Activated CD8-positive, alpha-beta T cell treated with anti-CD3 and anti-CD28 coated beads, Interleukin-2, amount 10 ng/mL, durations not matched to agents 7 days and 5 days (primary cell): ENCODE measurements at places on chromosomes 13 and 19.

GRCh38 chr13:105990256-105990958, 545.1 kb downstream of the EFNB2 start:
- no peaks in the 10 kb centered on the region for H3K27me3 ChIP-seq
- H3K27ac ChIP-seq: no peak overlapping the region
- DNase-seq: no peak
- no peaks in the 10 kb centered on the region for H3K4me1 ChIP-seq

DNA sequence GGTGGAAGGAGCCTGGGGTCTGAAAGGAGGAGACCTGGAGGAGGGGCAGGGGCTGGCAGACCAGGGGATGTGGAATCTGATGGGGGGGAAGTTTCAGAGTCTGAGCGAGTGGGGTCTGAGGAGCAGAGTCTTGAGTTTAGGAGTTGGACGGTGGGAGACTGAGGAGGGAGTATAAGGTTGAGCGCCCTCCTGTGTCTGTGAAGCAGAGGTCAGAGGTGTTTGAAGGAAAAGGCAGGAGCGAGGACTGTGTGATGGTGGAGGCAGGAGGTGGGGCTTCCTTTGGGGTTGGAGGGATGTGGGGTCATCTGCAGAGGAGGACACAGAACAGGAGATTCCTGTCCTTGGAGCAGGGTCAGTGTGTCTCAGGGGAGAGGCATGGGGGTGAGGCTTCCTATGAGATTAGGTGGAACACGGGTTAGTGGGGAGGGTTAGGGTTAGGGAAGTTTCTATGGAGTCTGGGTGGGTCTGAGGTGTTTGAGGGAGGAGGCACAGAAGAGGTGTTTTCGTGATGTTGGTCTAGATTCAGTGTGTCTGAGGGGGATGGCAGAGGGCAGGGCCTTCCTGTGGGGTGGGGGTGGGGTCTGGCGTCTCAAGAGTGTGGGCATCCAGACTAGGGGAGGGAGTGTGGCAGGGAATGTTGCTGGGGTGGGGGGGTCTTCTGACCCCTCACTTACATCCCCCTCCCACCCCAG, 8.3 kb downstream of the RYR1 start:
- no peak for DNase-seq
- peaks cover 3% of the 10 kb centered on the region for H3K27me3 ChIP-seq
- peaks cover 3% of the 10 kb centered on the region for H3K4me1 ChIP-seq
- no peaks in the 10 kb centered on the region for H3K36me3 ChIP-seq
- no peak overlapping the region for H3K4me3 ChIP-seq
- H3K27ac ChIP-seq: no peak overlapping the region

DNA sequence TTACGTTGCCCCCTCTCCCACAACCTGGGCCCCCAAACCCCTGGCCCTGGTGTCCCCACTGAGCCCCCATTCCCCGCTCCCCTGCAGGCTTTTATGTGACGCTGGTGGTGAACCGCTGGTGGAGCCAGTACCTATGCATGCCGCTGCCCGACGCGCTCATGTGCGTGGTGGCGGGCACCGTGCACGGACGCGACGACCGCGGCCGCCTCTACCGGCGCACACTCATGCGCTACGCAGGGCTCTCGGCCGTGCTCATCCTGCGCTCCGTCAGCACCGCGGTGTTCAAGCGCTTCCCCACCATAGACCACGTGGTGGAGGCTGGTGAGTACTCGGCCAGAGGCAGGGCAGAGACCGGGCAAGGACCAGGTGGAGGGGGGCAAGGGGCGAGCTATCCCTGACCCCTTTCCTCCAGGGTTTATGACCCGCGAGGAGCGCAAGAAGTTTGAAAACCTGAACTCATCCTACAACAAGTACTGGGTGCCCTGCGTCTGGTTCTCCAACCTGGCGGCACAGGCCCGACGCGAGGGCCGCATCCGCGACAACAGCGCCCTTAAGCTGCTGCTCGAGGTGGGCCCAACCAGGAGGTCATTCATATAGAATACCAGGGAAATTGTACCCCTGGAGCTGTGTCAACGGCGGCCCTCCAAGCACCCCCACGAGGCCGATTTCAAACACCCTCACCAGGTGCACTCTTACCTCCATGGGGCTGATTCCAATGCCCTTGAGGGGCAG, 3.0 kb downstream of the BEST2 start:
- no peak overlapping the region for H3K4me3 ChIP-seq
- H3K36me3 ChIP-seq: no peaks in the 10 kb centered on the region
- no peak overlapping the region for H3K27ac ChIP-seq
- peaks cover 17% of the 10 kb centered on the region for H3K27me3 ChIP-seq

DNA sequence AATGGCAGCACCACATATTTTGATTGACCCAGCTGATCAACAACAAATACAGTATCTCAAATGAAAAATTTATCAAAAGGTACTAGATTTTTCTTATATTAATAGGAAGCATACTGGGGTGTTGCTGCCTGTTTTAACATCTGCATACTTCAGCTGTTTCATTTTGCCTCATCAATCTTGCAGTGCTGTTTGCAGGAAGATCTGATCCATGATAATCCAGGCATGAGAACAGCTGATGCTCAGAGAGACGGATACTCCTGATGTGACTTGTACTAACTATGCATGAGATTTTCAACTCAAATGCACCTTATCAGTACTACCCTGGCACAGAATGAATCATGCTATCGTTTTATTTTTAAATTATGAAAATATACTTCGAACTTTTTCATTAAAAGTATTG, 2136.8 kb downstream of the PCDH9 start:
- H3K4me3 ChIP-seq: no peak overlapping the region
- DNase-seq: no peak
- no peaks in the 10 kb centered on the region for H3K4me1 ChIP-seq
- no peak overlapping the region for H3K27ac ChIP-seq
- no peaks in the 10 kb centered on the region for H3K27me3 ChIP-seq

- peak overlapping the region; percentile 39 for H3K27ac ChIP-seq
- no peak overlapping the region for H3K4me3 ChIP-seq
- H3K4me1 ChIP-seq: peaks cover 18% of the 10 kb centered on the region
- peaks cover 12% of the 10 kb centered on the region for H3K36me3 ChIP-seq
- peaks cover 3% of the 10 kb centered on the region for H3K27me3 ChIP-seq
- peak; percentile 51 for DNase-seq
Observed at GRCh38 chr19:55304279-55304978, 20.6 kb downstream of the BRSK1 start.

DNA sequence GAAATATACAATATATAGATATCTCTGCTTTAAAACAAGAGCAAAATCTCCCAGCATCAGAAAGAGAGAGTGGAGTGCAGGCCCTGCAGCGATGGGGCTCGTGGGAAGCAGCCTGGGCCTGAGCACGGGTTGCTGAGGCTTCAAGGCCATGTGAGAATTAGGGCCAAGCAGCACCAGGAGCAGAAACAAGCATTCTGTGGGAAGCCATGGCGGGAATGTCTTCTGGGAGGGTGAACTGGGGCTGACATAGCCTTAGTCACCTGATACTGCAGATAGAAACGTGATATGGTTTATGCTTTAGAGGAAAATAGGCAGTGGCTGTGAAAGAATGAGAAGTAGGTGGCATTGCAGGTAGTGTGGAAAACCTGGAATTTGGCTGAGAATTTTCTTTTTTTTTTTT, 472.3 kb downstream of the IRS2 start:
- no peaks in the 10 kb centered on the region for H3K36me3 ChIP-seq
- no peak overlapping the region for H3K4me3 ChIP-seq
- no peaks in the 10 kb centered on the region for H3K4me1 ChIP-seq
- DNase-seq: no peak
- no peak overlapping the region for H3K27ac ChIP-seq

DNA sequence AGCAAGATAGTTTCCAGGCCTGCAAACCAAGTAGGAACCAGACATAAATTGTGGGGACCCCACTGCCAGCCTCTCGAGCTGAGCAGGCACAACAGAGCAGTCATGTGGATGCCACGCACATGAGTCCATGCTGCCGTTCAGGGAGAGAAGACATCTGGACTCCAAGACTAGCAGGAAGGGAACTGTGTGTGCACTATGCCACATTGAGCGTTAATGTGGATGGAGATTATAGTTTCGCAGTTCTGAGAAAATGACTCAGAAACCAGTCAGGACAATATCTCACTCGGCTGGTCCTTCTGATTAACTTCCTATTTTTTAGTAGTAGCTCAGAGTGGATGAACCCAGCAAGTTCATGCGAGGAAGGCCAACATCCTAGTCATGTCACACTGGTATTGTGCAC, 124.9 kb downstream of the CRYL1 start:
- no peak overlapping the region for H3K4me3 ChIP-seq
- H3K27ac ChIP-seq: no peak overlapping the region
- DNase-seq: no peak
- no peaks in the 10 kb centered on the region for H3K27me3 ChIP-seq
- H3K36me3 ChIP-seq: peaks cover 1% of the 10 kb centered on the region

DNA sequence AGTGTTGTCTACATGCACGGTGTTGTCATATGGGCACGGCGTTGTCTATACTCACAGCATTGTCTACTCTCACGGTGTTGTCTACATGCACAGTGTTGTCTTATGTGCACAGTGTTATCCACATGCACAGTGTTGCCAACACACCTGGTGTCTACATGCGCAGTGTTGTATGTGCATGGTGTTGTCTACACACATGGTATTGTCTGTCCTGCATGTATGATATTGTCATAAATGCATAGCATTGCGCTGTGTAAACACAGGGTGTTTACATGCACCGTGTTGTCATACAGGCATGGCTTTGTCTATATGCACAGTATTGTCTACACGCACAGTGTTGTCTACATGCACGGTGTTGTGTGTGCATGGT, 6.8 kb downstream of the ADPRHL1 start:
- H3K27ac ChIP-seq: no peak overlapping the region
- no peak overlapping the region for H3K4me3 ChIP-seq
- H3K4me1 ChIP-seq: no peaks in the 10 kb centered on the region
- no peaks in the 10 kb centered on the region for H3K27me3 ChIP-seq
- no peak for DNase-seq
- H3K36me3 ChIP-seq: peaks cover 4% of the 10 kb centered on the region

GRCh38 chr19:53961523-53962356, 997 bp upstream of the CACNG8 start:
- no peaks in the 10 kb centered on the region for H3K4me1 ChIP-seq
- peaks cover 69% of the 10 kb centered on the region for H3K27me3 ChIP-seq
- no peak for DNase-seq
- no peak overlapping the region for H3K4me3 ChIP-seq

- no peak for DNase-seq
- H3K4me3 ChIP-seq: peak overlapping the region; percentile 89
- peaks cover 72% of the 10 kb centered on the region for H3K36me3 ChIP-seq
- peak overlapping the region; percentile 83 for H3K27ac ChIP-seq
- H3K4me1 ChIP-seq: peaks cover 78% of the 10 kb centered on the region
Observed at GRCh38 chr19:8573316-8573715, 3.9 kb downstream of the MYO1F start.

GRCh38 chr19:58368561-58369360, 6.2 kb upstream of the ZNF497 start:
- DNase-seq: no peak
- no peaks in the 10 kb centered on the region for H3K36me3 ChIP-seq
- H3K4me3 ChIP-seq: no peak overlapping the region
- H3K4me1 ChIP-seq: peaks cover 4% of the 10 kb centered on the region
- no peak overlapping the region for H3K27ac ChIP-seq
- no peaks in the 10 kb centered on the region for H3K27me3 ChIP-seq

DNA sequence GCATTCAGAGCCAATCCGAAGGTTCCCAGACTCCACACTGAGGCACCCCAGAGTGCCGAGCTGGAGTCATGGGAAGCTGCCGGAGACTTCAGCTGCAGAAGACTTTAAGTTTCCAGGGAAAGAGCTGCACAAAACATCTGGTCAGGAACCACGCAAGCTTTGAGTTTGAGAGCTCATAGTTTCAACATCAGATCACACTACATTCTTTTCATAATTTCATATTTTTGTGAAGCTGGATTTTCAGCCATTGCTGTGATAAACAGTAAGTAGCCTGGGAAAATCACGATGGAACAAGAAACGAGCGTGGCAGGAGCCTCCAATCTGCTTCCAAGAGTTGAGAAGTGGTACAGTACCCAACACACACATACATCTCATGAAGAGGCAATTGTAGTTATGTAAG, 25.5 kb upstream of the ATP12A start:
- H3K4me1 ChIP-seq: no peaks in the 10 kb centered on the region
- H3K27ac ChIP-seq: no peak overlapping the region
- no peak for DNase-seq
- no peak overlapping the region for H3K4me3 ChIP-seq

DNA sequence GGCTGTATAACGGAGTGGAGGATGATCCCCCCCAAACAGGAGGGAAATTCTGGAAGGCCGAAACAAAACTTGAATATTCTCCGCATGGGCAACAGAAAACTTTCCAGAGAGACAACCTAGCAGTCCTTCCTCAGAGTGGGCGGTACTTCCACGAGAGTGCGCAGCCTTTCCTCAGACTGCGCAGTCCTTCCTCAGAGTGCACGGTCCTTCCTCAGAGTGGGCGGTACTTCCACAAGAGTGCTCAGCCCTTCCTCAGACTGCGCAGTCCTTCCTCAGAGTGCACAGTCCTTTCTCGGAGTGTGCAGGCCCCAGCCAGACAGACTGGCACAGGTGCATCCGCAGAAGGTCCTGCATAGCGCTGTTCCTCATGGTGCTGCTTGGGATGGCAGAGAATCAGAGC, 12.7 kb upstream of the GALP start:
- H3K4me1 ChIP-seq: peaks cover 15% of the 10 kb centered on the region
- H3K27ac ChIP-seq: no peak overlapping the region
- peaks cover 10% of the 10 kb centered on the region for H3K36me3 ChIP-seq
- no peak overlapping the region for H3K4me3 ChIP-seq
- no peak for DNase-seq

- H3K4me1 ChIP-seq: peaks cover 53% of the 10 kb centered on the region
- DNase-seq: peak; percentile 93
- H3K4me3 ChIP-seq: peak overlapping the region; percentile 34
- H3K27ac ChIP-seq: peak overlapping the region; percentile 90
- peaks cover 2% of the 10 kb centered on the region for H3K36me3 ChIP-seq
Observed at GRCh38 chr19:41945135-41945766, 13.9 kb downstream of the RABAC1 start.
